Subcutaneous preadipocyte (primary cell): ENCODE measurements at places on chromosomes 1 and 21. TPM values are rescaled to one million over a fixed set of nuclear protein-coding genes. Genes with fewer than 3 reads are reported as not detected.

Gene BMP8B
- under 0.01 TPM in 1 of 2 replicates, not detected in the other for total RNA-seq

Gene AADACL3
- not detected in 2 replicates for total RNA-seq

Gene ZBED6
- total RNA-seq = 22.0 and 27.2 TPM in 2 replicates

Gene IGSF9
- total RNA-seq = not detected in 2 replicates

Gene CRNN
- not detected in 2 replicates for total RNA-seq

Gene C4BPA
- not detected in 2 replicates for total RNA-seq

Gene OR2L5
- not detected in 2 replicates for total RNA-seq

Gene UMODL1
- total RNA-seq = not detected in 2 replicates

Gene CDC20
- 81.9 and 121 TPM in 2 replicates for total RNA-seq

Gene CCDC30
- 1.4 and 1.5 TPM in 2 replicates for total RNA-seq

Gene TNNT2
- not detected in 2 replicates for total RNA-seq

Gene TCHH
- total RNA-seq = under 0.01 TPM in 2 replicates

Gene C1orf159
- total RNA-seq = 5.9 and 11.5 TPM in 2 replicates

Gene RO60
- total RNA-seq = 149 and 197 TPM in 2 replicates

Gene FOXE3
- total RNA-seq = not detected in 2 replicates

Gene LDLRAD1
- total RNA-seq = not detected in 2 replicates

Gene ATP1A2
- not detected in 2 replicates for total RNA-seq

Gene WNT4
- under 0.01 TPM in 1 of 2 replicates, not detected in the other for total RNA-seq

Gene PLA2G2C
- not detected in 2 replicates for total RNA-seq

Gene SDC3
- 14.3 and 14.5 TPM in 2 replicates for total RNA-seq

Gene WDR64
- not detected in 2 replicates for total RNA-seq

Gene S100A5
- total RNA-seq = 0.37 and 0.39 TPM in 2 replicates

Gene CELA2B
- not detected in 2 replicates for total RNA-seq

Gene RIPPLY3
- not detected in 2 replicates for total RNA-seq

Gene DHCR24
- 267 and 288 TPM in 2 replicates for total RNA-seq

Gene DOCK7
- 108 and 117 TPM in 2 replicates for total RNA-seq

Gene TFF3
- 0.37 TPM in 1 of 2 replicates, not detected in the other for total RNA-seq
